T47D (cell line): ENCODE measurements at places on chromosomes 11 and 22.

GRCh38 chr11:12810568-12810894 is 136.3 kb downstream of the TEAD1 start:
- no peak for DNase-seq

DNA sequence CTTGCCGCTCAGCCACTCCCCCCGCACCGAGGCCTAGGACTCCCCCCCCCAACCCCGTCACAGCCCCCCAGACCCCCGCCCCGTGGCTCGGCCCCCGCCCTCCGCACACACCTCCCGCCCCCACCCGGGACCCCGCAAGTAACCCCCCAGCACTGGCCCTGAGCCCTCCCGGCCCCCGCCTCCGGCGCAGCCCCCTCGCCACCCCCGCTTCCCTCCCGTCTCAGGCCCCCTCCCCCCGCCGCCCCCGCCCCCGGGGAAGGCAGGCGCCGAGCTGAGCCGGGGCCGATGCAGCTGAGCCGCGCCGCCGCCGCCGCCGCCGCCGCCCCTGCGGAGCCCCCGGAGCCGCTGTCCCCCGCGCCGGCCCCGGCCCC is 1.5 kb downstream of the SHANK3 start:
- DNase-seq, result no peak

DNA sequence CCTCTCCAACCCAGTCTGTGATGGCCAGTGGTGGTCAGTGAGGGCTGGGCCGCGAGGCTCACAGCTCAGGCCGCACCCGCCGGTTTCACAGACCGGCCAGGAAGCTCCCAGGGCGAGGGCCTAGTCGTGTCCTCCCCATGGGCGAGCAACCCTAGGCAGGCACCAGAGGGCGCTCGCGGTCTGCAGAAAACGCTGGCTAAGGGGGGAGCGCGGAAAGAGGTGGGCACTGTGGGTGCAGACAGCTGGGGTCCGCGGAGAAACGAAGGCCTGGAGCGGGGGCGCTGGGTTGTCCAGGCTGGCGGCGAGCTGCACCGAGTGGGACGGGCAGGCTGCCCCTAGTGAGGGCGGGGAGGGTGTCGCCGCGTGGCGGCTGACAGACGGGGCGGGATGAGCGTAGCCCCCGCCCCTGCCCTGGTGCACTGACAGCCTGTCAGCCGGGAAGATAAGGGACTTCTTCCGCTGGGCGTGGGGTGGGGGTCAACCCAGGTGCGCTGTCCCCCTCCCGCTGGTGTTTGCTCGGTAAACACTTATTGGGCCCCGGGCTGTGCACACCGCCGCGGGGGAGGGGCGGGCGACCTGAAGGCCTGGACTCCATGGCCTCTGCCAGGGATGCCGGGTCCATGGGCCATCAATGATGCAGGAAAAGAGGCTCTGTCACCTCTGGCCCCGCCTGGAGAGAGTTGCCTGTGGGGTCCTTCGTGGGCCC is 7.5 kb downstream of the GP1BB start:
- peak; percentile 70 for DNase-seq

DNA sequence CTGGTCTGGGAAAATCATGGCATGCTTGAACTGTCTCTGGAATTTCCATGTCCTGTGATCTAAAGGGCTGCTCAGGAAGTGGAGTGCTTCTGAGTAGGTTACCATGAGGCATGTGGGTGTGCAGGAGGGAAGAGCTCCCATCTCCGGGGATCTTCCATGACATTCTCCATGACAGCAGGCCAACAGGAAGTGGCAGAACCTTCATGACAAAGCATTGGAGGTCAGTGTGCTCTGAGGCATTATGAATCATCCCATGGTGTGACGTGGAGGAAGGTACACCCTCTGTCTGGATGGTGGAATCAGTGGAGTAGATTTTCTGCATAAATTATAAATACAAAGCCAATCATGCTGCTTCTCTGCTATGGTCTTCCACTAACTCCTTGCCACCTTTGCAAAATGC is 139.6 kb upstream of the E2F8 start:
- DNase-seq, result no peak

DNA sequence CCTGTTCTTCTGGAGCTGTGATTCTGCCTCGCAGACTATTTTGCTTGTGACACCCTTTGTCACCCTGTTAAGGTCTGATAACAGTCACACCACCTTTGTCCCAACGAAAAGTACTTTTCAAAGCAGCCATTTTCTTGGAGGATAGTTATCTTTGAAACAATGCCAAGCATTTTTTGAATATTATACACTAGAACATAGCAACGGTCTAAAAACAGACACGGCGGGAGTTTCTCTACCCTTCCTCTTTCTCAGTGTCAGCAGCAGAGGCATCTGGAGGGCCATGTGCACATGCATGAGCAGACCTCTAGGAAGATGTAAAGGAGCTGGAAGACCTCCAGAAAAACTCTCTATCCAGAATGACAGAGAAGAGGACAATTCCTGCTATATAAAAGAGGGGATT is 86.5 kb downstream of the TRPC6 start:
- DNase-seq, result no peak

DNA sequence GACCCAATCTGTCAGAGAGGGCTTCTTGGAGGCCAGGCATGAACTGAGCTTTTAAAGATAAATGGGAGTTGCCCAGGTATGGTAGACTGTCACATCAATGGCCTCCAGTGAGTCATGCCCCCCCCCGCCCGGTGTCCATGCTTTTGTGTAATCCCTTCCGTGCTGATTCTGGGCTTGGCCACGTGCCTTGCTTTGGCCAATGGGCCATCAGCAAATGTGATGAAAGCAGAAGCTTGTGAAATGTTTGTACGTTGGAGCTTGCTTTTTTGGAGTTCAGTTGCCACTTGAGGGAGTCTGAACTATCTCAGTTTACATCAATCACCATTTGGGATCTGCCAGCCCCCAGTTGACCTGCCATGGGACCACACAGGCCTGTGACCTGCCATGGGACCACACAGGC is 4.3 kb upstream of the THY1 start:
- no peak for DNase-seq

- DNase-seq, result no peak
Measured at GRCh38 chr22:25348391-25348790, 129.0 kb downstream of the CRYBB2 start.

DNA sequence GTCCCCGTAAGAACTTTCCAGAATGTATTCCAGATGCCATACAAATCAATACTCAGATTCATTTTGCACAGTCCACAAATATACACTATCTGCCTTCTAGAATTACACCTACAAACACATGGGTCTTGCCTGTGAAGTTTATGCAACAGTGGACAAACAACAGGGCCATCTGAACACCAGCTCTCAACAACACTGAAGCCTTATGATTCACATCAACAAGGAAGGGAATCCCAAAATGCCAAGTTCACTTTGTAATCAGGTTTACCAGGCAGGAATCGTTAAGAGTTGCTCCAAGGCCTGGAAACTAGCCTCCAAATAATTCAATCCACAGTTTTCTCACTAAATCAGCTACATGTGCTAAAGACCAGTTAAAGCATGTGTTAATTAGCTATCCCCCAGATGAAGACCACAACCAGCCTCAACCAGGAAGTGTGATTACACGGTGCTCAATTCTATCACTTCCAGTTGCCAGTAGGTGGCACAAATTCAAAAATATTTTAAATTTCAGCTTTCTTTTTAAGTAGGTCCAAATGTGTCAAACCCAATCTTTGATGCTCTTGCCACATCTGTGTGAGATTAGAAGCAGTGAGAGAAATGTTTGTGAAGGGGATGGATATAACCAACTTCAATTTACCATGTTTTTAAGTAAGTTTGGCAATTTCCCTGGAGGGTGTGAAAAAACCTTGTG is 139.1 kb upstream of the BDNF start:
- no peak for DNase-seq
